IMR-90 (cell line): ENCODE measurements at places on chromosomes 3 and 15. TPM values are rescaled to one million over a fixed set of nuclear protein-coding genes. Genes with fewer than 3 reads are reported as not detected.

DNA sequence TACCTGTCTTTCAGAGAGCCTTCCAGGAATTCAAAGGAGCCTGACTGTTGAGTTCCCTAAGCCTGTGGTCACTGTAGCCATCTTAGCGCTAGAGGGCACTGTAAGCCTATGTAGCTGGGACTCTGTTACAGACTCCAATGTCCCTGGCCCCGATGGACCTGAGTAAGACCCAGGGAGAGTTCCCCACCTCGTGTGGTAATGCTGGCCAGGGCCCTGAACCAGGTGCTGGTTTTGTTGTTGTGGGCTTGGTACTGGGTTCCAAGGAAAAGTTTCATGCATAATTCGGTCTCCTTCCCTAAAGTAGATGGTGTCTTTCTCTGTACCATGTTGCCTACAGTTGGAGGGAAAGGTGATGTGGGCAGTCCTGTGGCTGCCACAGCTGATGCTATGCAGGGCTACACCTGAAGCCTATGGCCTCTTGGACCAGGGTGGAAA lies 32.4 kb downstream of the CDAN1 start:
- no peaks in the 10 kb centered on the region for H3K4me1 ChIP-seq
- DNase-seq = peak; percentile 73
- no peaks in the 10 kb centered on the region for H3K36me3 ChIP-seq

ARL13B gene
- total RNA-seq = 2.7 and 6.7 TPM in 2 replicates

DNA sequence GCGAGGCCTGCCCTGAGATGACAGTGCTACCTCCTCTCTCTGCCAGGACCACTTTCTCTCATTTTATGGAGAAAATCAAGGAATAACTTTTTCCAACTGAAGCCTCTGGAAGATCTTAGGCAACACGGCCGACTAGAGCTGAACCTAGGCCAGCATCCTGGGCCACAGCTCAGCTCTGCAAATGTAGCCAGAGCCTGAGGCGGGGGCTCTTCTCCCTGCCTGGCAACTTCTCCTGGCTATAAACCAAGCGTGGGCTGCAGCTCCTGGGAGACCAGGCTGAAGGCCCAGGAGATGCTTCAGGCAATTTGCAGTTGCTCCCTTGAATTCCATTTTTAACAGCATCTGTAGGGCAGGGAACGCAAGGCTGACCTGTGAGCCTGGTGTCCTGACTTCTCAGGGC lies 74.9 kb downstream of the CEMIP start:
- H3K4me3 ChIP-seq = no peak overlapping the region
- H3K36me3 ChIP-seq = peaks cover 66% of the 10 kb centered on the region
- no peak overlapping the region for H3K27ac ChIP-seq
- no peak for DNase-seq
- peaks cover 8% of the 10 kb centered on the region for H3K4me1 ChIP-seq

DNA sequence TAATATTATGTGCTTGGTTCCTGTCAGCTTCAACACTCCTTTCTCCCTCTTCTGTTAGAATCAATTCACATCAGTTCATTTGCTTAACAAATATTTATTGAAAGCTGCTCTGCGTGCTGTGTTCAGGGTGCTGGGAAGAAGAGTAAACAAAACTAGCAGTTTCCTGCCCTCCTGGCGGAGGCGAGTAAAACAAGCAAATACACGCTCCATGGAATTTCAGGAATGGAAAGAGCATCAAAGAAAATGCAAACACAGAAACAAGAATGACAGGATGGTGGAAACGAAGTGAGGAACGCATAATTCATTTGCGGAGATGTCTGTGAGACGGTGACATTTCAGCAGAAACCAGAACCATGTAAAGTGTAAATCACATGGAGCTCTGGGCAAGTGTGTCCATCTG lies 49.4 kb upstream of the SPTSSB start:
- no peak overlapping the region for H3K4me3 ChIP-seq
- no peaks in the 10 kb centered on the region for H3K27me3 ChIP-seq
- no peak overlapping the region for H3K27ac ChIP-seq
- peak; percentile 34 for DNase-seq
- peaks cover 12% of the 10 kb centered on the region for H3K4me1 ChIP-seq

GRCh38 chr15:74468341-74469032 lies 7.5 kb upstream of the UBL7 start:
- H3K4me3 ChIP-seq = no peak overlapping the region
- no peaks in the 10 kb centered on the region; the same call in 1 of the 2 replicates for H3K36me3 ChIP-seq
- H3K27me3 ChIP-seq = no peaks in the 10 kb centered on the region
- no peak for DNase-seq
- H3K27ac ChIP-seq = no peak overlapping the region

- DNase-seq = no peak
- H3K4me3 ChIP-seq = no peak overlapping the region
- no peaks in the 10 kb centered on the region; the same call in 1 of the 2 replicates for H3K27me3 ChIP-seq
- peaks cover 17% of the 10 kb centered on the region for H3K4me1 ChIP-seq
These were observed 21.5 kb upstream of the MORF4L1 start for GRCh38 chr15:78850941-78851755.

- no peaks in the 10 kb centered on the region for H3K27me3 ChIP-seq
- peak overlapping the region; percentile 3; the same call in 1 of the 2 replicates for H3K27ac ChIP-seq
- no peak overlapping the region for H3K4me3 ChIP-seq
- peak; percentile 75 for DNase-seq
- H3K36me3 ChIP-seq = no peaks in the 10 kb centered on the region
These were observed 65.8 kb upstream of the ZBTB38 start for GRCh38 chr3:141302364-141303141.

CLEC3B gene
- total RNA-seq = 1.9 and 3.6 TPM in 2 replicates

- H3K27me3 ChIP-seq = no peaks in the 10 kb centered on the region
- no peak for DNase-seq
- no peaks in the 10 kb centered on the region for H3K36me3 ChIP-seq
- H3K4me1 ChIP-seq = 0 out of 2 replicates have a peak, but pooled peaks cover 1% of the 10 kb centered on the region
- H3K4me3 ChIP-seq = no peak overlapping the region
These were observed 83.0 kb upstream of the TGFBR2 start for GRCh38 chr3:30523366-30523765.

GRCh38 chr3:33096093-33096868 lies 665 bp downstream of the GLB1 start:
- peak overlapping the region; percentile 91 for H3K4me3 ChIP-seq
- peaks cover 23% of the 10 kb centered on the region for H3K36me3 ChIP-seq
- peaks cover 3% of the 10 kb centered on the region; the same call in 1 of the 2 replicates for H3K4me1 ChIP-seq
- H3K27me3 ChIP-seq = no peaks in the 10 kb centered on the region

SLC15A2 gene
- total RNA-seq = under 0.01 and 0.18 TPM in 2 replicates

MEGF11 gene
- total RNA-seq = not detected in 2 replicates

CPNE4 gene
- not detected in 2 replicates for total RNA-seq
